ENCODE measurements at places on chromosomes 6 and 20.

GRCh38 chr20:43936104-43936770, 21.6 kb downstream of the TOX2 start:
- no peak for DNase-seq

GRCh38 chr6:21578523-21578922, 15.0 kb upstream of the SOX4 start:
- no peak for DNase-seq

DNA sequence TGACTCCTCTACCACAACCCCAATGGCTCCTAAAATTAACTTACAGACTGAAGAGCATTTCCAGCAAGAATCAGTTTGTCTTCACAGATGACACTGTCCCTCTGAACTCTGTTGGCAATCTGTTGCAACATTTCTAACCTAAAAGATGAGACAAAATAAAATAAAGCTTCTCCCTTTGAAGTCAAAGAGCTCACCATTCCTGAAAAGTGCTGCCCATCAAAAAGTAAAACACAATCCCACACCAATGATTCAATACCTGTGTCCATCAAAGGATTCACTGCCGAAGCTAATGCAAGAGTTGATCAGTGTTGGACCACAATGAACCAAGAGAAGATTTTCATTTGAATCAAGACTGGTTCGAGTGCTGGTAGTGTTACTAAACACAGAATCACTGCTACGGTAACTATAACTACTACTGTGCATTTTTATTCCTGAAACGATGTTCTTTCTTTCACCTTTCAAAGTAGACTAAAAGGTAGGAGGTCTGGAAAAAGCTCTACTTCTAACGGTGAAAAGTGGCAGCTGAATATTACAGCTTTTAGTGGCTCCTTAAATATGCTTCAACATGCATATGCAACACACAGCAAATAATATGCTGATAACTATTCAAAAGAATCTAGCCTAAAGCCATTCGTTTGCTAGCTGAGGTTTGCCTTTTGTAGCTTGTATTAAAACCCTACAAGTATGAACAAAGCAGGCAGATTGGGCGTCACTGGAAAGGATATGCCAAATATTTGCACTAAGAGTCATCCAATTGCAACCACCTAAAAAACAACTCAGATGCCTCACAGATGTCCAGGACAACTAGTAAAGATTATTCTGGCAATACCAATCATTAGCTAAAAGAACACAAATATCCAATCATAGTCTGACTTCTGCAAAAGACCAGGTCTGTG, at the start of gene DST:
DST (minus strand) TSS at position 524 of the 896 bp plus-strand sequence.
- DNase-seq: no peak

- DNase-seq: no peak
These were observed 139.5 kb upstream of the FAM83B start for GRCh38 chr6:54706844-54707605.

DNA sequence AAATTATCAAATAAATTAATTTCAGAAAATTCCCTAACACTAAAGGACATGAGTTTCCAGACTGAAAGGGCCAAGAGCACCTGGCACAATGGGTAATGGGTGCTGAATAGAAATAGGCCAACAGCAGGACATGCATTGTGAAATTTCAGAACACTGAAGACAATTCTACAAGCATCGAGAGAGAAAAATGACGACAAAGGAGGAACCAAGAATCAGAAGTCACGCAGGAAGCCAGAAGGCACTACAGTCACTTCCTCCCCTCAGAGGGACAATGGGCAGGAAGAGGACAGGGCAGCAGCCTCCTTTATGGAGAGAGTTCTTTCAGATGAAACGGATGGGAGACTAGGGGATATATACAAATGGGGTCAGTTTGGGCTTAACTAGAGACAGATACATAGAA, 29.6 kb downstream of the PCNA start:
- DNase-seq: no peak

- no peak for DNase-seq
These were observed 21.7 kb downstream of the FGD2 start for GRCh38 chr6:37027036-37027720.

GRCh38 chr6:144160431-144161005, 10.2 kb downstream of the STX11 start:
- no peak for DNase-seq

GRCh38 chr20:23050847-23051627, 1.6 kb upstream of the THBD start:
- no peak for DNase-seq

GRCh38 chr20:31969991-31970390, 2.0 kb downstream of the XKR7 start:
- DNase-seq: no peak

Measured in stimulated activated CD4-positive, alpha-beta T cell treated with anti-CD3 and anti-CD28 coated beads, Interleukin-1b, Interleukin-23, amount 100 ng/mL, for 24 hours (primary cell).